ENCODE measurements at places on chromosomes 2 and 18. TPM values are rescaled to one million over a fixed set of nuclear protein-coding genes. Genes with fewer than 3 reads are reported as not detected.

The MREG gene
- total RNA-seq: 7.5 TPM

DNA sequence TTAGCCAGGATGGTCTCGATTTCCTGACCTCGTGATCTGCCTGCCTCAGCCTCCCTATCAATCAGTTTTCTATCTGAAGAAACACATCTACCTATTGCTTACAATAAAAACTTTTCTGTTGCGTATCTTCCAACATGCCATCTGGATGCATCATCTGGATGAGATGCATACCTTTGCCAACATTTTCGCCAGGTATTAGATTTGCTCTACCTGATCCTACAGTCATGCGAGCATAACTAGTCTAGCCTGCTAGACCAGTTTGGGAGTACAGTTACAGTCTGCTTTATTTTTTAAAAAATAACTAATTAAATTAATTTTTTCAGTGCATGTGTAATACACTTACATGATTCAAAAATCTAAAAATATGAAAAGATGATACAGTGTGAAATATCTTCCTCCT, 334.0 kb upstream of the MEX3C start:
- H3K27ac ChIP-seq: no peak overlapping the region
- H3K36me3 ChIP-seq: no peaks in the 10 kb centered on the region
- no peak for DNase-seq
- no peaks in the 10 kb centered on the region for H3K4me1 ChIP-seq
- no peaks in the 10 kb centered on the region for H3K27me3 ChIP-seq

DNA sequence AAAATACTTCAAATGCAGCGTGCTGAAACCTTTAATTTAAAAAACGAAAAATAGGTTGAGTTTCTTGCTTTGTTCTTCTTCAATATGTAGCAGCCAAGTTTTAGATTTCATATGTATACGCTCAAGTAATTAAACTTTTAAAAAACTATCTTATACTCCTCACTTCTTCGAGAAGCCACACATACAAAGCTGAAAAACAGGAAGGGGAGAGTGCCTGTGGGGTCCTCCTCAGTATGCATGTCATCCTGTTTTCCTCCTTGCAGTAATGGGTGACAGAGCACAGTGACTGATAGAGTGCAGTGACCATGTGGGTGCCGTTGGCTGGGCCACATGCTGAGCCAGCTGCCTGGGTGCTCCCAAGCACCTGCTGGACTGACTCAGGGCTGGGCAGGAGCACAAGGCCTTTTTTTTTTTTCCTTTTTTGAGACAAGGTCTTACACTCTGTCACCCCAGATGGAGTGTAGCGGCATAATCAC, 33.3 kb downstream of the UXS1 start:
- peaks cover 6% of the 10 kb centered on the region for H3K36me3 ChIP-seq
- no peaks in the 10 kb centered on the region for H3K27me3 ChIP-seq
- H3K4me1 ChIP-seq: peaks cover 77% of the 10 kb centered on the region
- peak overlapping the region; percentile 55 for H3K4me3 ChIP-seq

DNA sequence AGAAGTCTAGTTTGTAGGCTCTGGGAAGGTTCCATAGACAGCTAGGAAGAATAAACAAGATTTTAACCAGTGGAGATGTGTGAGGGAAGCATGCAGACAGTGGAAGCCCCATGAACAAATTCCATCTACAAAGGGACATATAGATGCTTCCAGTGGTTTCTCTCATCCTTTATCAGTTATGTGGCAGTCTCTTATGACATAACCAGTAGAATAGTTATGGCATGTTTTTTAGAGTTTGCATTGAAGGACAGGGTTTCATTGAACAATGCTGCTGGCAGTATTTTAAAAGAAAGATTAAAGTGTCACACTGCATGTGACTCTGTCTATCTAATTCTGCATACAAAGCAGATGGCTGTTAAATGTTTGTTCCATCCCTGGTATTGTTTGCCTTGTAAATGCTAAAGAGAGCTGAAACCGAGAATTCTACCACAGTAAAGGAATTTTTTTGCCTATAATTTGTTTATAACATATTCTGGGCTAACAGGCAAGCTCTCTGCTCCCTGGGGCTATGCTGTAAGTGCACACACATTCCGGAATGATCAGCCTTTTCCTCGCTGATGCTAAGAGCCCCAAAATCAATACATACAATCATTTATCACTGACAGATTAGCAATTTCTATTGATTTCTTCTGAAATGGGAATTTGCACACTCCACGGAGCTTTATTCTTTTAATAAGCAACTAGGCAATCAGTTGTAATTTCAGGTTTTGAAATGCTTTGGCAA, 76.8 kb upstream of the PELI1 start:
- H3K36me3 ChIP-seq: no peaks in the 10 kb centered on the region
- peaks cover 6% of the 10 kb centered on the region for H3K4me1 ChIP-seq
- no peak overlapping the region for H3K27ac ChIP-seq
- H3K27me3 ChIP-seq: no peaks in the 10 kb centered on the region
- no peak for DNase-seq

DNA sequence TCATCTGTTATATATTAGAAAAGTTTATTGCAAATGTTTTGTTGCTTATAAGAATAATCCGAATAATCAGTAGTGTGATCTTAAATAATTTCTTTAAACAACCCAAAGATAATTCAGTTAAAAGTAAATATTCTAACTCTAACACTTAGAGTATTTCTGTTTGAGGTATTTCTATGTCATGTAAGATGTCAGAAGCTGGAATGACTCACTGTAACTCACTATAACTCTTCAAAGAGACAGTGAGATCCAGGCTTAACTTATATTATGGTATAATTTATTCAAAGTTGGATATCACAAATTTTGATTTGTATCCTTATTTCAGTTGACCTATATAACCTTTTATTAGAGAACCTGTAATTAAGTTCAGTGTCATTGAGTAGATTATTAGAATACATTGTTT, 6.9 kb downstream of the MBD5 start:
- peaks cover 3% of the 10 kb centered on the region for H3K4me1 ChIP-seq
- no peak overlapping the region for H3K27ac ChIP-seq
- H3K36me3 ChIP-seq: no peaks in the 10 kb centered on the region
- no peaks in the 10 kb centered on the region for H3K27me3 ChIP-seq
- no peak for DNase-seq
- H3K4me3 ChIP-seq: no peak overlapping the region
